GM13977 (cell line): ENCODE measurements at places on chromosomes 11 and 22.

DNA sequence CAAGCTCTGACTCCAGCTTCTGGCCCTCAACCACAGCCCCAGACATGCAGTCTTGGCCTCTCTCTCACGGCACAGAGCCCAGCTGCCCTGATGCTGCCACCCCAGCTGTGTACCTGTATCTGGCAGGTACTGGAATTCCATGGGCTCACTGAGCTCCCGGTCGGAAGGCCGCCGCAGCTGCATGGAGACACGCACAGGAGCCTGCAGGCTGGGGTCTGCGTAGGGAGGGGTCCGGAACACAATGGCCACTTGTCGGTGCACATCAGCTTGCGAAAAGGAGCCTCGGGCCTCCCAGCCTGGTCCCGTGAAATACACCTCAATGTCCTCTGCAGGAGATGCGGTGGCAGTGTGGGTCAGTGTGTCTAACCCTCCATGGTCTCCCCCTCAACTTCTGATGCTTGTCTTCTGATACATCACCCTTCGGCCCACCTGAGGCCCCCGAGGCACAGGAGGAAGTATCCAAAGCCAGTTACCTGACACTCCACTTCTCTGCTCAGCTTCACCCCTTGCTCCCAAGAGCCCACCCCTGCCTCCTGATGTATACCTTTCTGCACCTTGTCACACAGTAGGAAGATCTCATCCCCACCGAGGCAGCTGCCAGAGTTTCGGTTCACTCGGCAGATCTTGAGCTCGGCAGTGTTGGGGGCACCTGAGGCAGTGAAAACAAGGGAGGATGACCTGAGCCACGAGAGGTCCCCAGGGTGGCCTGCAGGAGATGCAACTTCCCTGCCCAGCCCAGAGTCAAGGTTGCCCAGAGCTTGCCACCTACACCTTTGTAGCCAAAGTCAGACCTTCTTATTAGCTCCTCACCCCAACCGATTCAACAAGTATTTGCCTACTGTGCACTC is 4.3 kb downstream of the RELA start:
- no peak for DNase-seq

DNA sequence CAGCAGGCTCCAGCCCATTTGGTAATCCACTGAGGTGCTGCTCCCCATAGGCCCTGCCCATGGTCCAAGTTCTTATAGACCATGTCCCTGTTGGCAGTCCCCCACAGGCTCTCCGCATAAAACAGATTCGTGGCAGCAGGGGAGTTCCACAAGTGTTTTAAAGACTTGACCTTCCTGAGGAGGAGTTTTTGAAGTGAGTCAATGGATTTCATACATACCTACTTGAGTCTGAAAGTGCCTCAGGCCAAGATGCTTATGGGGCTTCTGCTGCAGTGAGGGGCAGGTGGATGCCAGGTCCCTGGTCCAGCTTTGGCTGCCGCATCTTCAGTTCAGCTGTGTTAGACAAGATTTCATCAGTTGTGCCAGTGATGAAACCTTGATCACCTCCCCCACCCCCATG is 43.3 kb downstream of the CABIN1 start:
- DNase-seq: no peak

GRCh38 chr11:3008746-3009336 is 16.7 kb upstream of the NAP1L4 start:
- DNase-seq: no peak

GRCh38 chr22:26592421-26592891 is 2.5 kb upstream of the TPST2 start:
- DNase-seq: peak; percentile 49

GRCh38 chr11:9884601-9885000 is 220.7 kb downstream of the SWAP70 start:
- no peak for DNase-seq

- no peak for DNase-seq
These were observed 28.2 kb upstream of the CTSD start for GRCh38 chr11:1791912-1792311.

DNA sequence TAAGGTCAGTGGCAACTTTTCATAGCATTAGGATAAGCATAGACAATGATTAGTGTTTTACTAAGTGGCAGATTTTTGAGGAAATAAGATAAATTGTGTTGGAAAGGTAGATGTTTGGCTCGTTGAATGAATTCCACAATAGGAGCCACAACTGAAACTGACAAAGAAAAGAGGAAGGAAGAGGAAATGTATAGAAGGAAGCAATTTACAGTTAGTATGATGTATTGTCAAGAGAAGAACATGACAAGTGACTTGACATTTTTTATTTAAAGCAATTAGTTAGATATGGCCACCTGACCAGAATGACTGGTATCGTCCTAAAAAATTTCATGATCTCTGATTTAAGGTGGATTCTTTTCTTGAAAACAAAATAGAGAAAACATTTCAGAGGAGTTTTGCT is 3.1 kb upstream of the RAG2 start:
- no peak for DNase-seq

DNA sequence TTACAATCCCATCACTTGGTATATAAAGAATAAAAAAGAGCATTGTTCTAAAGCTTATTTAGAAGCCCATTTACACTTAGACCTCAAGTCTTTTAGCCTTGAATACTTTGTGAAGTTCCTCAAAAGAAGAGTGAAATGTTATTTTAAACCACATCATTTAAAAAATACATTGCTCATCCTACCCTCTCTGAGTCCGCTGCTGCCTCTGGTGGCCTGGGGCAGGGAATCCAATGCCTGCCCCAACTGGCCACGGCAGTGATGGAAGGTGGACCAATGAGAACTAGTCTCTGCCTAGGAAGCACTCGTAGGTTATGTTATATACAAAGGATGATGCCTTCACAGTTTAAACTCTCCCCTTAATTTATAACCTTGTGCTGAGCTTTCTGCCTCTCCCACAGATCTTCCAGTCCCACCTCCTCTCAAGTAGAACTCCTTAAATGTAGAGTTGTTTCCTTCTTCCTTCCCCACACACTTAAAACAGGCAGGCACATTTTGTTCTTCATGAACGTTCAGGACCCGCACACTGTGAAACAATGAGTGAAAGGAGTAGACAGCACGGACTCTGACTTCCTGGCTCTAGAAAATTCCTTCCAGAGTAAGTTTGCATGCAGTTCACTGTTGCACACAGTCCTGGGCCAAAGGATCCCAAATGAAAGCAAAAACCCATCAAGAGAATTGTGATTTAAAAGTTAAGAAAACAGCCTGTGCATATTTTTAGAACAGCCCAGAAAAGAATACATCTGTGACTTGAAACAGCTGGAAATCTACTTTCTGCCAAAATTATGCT is 167.8 kb downstream of the RRAS2 start:
- no peak for DNase-seq

GRCh38 chr22:38462960-38463784 is 4.7 kb upstream of the KDELR3 start:
- no peak for DNase-seq

GRCh38 chr11:96964661-96965060 is 574.8 kb downstream of the JRKL start:
- DNase-seq: no peak

DNA sequence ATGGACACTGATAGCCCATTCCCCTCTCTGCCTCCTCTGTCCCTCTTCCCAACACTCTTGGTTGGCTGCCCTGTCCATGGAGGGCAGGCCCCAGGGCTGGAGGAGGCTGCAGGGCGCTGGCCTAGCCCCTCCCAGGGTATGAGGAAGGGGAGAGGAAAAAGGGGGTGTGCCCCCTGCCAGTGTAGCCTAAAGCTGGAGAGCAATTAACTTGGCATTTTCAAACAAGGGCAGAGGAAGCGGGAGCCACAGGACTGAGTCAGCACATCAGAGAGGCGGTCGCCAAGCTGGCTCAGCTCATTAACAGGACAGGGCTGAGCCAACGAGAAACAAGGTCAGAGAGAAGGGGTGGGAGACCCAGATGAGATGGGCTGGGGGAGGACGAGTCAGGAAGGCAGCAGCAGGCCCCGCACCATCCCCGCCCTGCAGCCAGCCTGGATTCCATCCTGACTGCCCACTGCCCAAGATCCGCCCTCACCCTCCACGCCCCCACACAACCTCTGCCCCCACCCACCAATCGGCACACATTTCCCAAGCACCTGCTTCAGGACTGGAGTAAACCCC is 76.3 kb downstream of the BUD13 start:
- DNase-seq: no peak

- no peak for DNase-seq
These were observed 10.1 kb downstream of the SUSD2 start for GRCh38 chr22:24191381-24191841.

DNA sequence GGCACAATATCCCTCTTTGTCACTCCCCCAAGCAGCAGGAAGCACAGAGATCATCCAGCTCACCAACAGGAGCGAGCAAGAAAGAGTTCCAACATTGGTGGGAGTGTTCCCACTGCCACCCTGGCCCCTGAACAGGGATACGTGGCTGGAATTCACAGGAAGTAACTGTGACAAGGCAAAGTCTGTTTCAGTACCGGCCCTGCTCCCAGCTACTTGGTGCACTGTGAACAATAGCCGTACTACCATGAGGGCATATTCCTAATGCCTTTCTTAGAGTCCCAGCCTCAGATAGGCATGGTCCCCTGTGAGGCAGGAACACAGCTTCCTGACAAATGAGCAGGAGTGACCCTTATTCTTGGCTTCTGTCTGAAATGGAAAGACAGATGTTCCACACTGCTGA is 1.8 kb upstream of the SLC37A2 start:
- no peak for DNase-seq

- DNase-seq: no peak
These were observed 10.4 kb upstream of the CELSR1 start for GRCh38 chr22:46547883-46548244.

DNA sequence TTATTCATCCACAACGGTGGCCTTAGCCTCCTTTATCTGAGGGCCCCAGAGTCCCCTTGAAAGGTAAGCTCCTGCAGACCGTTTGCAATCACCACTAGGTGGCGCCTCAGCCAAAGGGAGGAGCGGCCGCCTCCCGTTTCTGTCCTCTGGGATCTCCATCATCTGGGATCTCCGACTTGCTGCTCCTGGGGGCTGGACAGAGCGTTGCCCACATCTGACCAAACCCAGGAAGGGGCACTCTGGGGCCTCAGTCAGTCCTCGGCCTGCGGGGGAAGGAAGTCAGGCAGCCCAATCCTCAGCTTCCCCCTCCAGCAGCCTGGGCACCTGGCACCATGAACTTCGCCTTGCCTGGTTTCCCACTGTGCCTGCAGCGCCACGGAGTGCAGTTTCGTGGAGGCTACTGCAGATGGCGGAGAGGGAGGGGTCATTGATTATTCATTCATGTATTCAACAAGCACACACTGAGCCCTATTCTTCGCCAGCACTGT is 23.5 kb downstream of the TP53I11 start:
- peak; percentile 73 for DNase-seq

- no peak for DNase-seq
These were observed 93.9 kb downstream of the CD44 start for GRCh38 chr11:35232891-35233330.

DNA sequence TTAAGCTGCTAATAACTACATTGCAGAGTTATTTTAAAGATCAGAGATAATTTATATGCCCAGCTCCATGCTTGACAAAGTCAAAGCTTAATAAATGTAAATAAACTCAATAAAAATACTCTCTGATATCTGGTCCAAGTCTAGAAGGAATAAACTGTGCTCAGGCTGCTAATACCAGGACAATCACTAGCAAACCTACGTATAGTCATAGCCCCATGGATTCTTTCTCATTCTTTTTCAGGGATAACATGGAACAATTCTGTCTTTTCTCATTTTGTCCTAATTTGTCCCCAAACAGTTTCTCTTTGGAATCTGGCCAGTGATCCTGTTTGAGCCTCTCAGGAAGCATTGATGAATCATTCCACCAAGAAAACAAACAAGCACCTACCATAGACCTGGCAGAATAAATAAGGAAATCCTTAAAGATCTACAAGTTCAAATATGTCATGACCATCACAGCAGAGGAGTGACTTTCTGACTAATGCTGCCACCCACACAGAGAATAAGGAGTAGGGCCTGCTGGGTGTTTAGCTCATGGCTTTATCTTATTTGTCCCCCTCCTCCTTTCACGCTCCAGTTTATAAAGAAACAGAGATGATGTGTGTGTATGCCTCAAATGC is 14.1 kb upstream of the B3GNT6 start:
- no peak for DNase-seq

DNA sequence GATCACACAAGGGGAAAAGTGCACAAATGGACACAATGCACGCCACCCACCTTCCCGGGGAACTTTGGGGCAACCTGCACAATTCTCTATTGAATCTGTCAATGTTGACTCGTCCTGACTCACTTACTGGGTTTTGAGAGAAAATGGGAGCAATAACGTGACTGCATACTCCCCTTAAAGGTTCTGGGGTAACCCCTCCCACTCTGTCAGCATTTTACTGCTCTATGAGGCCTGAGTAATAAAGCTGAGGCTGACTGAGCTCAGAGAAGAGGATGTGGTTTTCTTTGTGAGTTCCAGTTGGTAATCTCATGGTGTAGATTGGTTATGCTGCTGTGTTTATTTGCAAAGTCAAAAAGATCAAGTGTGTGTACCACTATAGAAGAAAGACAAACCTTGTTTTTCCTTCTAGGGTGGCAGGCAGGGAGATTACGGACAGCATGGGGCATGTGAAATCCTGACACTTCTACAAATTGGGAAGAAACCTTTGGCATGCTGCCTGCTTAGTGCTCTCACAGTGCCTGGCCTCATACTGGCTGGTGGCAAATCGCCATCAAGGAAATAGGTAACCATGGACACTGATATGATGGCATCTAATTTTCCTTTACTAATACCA is 16.1 kb upstream of the APOA1 start:
- peak; percentile 90 for DNase-seq

DNA sequence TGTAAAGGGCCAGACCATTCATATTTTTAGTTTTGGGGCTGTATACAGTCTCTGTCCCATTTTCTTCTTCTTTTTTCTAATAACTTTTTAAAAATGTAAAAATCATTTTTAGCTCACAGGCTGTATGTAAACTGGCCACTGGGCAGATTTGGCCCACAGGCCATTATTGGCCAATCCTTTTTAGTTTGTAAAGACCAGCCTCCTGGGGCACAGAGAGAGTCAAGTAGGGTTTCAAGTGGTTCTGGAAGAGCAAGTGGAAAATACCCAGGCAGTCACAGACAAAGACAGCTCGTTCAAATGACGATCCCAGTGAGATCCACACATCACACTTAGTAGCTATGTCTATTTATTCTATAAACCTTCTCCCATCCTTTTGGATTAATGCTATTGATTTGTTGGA is 150.2 kb upstream of the ARHGAP20 start:
- DNase-seq: no peak

GRCh38 chr11:120800206-120800605 is 223.7 kb upstream of the TBCEL start:
- DNase-seq: no peak

- DNase-seq: peak; percentile 71
These were observed 2.4 kb downstream of the ASPHD2 start for GRCh38 chr22:26431261-26431995.

DNA sequence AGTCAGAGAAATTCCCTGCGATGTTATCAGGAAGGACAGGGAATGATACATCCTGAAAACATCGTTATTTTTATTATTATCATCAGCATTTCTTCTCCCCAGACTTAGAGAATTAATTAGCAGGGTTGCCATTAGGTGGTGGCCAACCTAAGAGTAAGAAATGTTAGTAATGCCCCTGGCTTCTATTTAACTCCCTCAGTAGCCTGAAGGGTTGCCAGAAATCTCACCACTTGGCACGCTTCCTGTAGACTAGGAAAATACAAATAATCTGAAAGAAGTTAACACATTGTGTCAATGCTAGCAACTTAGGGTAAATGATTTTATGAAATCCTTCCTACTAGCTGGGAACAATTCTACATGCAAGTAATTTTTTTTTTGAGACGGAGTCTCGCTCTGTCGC is 45.5 kb downstream of the ENDOD1 start:
- DNase-seq: no peak

- DNase-seq: no peak
These were observed 216.1 kb upstream of the ZBED5 start for GRCh38 chr11:11073996-11074395.
